Suppressor macrophage (primary cell): ENCODE measurements at places on chromosomes 1 and 21.
A peak's percentile ranks its signal among the peaks of the same experiment; 100 is the strongest.

GRCh38 chr1:233079574-233079973 lies 129.2 kb downstream of the NTPCR start:
- DNase-seq = no peak

- no peak for DNase-seq
These were observed 30.7 kb downstream of the SLC2A1 start for GRCh38 chr1:42927920-42928505.

GRCh38 chr1:206863266-206863665 lies 2.2 kb upstream of the IL20 start:
- DNase-seq = no peak

GRCh38 chr1:165858967-165859845 lies 31.8 kb downstream of the UCK2 start:
- DNase-seq = no peak

DNA sequence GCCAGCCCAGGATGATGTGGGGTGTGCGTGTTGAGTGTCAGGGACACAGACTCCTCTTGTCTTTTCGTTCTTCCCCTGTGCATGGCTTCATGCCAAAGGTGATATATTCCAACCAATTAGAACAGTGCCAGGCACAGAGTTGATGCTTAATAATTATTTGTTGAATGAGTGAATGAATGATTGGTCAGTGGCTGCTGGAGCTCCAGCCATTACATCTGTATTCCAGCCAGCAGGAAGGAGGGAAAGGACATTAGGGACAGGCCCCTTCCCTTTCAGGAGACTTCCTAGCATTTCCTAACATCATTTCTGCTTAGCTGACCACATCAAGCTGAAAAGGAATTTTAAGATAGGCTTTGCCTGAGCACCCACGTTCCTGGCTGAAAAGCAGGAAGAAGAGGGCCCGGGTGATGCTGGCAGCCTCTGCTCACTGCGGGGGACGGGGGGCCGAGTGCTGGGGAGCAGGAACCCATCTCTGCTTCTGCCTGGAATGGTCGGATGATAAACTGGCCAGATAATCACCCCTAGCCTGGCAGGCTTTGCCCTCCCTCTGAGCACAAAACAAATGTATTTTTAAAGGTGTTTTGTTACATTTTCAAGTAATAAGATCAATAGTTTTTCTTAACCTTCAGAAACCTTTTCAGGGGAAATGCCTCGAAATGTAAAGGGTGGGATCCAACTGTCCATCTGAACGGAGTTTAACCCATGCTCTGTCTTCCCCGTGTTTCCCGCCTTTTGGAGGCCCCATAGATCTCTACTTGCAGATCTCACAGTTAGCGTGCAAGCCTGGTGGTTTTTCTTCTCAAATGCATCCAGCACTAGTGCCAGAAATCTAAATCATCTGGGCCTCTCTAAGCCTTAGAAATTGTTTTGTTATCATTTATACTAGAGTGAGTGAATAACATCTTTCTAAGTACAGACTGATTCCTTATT lies 39.0 kb downstream of the SLC37A1 start:
- DNase-seq = no peak

DNA sequence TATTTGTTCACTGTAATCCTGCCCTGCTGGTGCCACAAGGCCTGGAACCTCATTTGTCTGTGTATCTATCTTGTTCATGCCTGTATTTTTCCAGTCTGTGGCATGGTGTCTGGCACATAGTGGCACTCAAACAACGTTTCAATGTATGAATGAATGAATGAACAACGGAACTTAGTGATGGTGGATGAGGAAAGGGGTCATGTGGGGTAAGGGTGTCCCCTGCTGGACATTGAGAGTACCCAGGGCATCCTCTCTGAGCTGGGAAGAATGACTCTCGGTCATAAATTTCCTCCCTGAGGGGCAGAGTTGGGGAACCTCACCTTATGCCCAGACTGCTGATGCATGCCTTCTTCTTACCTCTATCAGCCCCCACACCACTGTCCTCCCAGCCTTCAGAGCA lies 18.9 kb upstream of the ZNF683 start:
- peak; percentile 55 for DNase-seq

DNA sequence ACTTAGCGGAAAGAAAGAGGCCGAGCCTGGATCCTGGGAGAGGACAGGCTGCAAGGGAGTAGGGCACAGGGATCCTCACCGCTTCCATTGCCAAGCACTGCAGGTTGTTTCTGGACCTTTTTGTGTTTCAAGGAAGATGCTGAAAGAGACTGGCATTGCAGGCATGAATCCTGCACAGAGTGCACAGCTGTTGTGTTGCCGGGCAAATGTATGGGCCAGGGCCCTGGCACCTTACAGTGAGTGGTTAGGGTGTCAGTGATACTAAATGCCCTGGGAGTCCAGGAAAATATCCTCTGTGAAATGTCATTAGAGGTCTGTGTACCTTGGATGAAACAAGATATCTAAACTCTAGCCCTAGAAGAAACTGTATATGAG lies 145.5 kb upstream of the FGGY start:
- DNase-seq = no peak

- no peak for DNase-seq
These were observed 15.3 kb upstream of the PYHIN1 start for GRCh38 chr1:158916085-158916484.

DNA sequence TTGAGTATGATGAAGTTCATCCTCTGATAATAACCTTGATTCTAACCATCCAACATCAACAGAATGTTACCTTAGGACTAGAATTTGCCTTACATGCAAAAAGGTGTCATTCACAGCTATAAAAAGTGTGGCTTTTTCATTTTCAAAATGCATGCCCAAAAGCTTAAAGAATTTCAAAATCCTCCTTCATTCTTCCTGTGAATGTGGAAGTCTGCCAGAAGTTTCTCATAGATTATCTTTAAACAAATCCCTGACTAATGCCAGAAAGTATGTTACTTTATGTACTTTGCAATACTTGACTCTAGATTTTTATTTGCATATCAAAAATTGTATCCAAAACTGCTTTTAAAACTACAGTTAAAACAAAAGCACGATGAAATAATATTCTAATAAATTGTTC lies 270.6 kb upstream of the ZRANB2 start:
- no peak for DNase-seq

DNA sequence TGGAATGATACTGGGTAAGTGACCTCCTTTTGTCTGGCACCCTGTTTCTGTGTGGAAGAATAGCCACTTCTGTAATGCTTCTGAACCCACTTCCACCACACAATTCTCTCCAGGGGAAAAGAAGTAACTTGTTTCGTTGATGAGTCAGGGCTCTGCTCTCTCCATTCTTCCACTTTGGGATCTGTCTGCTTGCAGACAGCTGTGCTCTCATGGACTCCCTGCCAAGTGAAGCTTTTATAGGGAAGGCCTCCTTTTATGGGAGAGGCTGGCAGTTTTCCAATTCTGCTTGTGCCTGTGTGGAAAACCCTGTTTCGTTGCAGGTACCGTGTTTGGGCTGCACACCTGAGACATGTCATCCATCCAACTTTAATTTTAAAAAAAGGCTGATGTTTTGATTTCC lies 130.7 kb downstream of the GIPC2 start:
- no peak for DNase-seq

GRCh38 chr1:34924759-34925555 lies 4.5 kb downstream of the DLGAP3 start:
- peak; percentile 69 for DNase-seq

DNA sequence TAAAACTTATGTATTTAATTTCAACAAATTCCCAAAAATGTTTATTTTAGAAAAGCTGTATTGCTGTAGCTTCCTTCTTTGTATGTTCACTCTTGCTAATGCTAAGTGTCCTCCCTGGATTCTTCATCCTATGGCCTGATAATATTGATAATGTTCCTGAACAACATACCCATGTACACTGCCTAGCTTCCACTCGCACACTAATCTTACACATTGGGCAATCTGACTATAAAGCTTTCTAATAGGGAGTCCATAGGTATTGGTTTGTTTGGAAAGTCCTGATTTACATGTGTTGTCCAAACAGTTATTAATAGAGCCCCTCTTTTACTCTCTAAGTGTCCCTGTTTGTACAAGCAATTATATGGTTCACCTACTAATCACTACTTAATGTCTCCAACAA lies 783 bp downstream of the F13B start:
- no peak for DNase-seq

DNA sequence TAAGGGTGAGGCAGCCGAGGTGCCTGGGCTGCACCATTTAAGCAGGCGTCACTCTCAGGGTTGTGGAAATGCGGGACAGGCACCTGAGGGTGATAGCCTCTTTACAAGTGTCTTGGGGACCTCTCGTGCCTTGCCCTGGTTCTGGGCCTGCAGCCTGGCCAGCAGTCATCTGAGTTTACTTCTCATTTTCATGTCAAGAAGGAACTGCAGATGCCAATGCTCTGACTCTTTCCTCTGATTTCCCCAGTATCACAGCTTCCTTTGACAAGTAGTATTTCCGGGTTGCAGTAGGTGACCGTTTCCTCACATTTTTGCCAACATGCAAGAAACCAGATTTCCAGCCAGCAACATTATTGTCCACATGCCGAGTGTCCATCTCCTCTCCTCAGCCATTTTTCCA lies 286.9 kb downstream of the DISC1 start:
- peak; percentile 65 for DNase-seq

DNA sequence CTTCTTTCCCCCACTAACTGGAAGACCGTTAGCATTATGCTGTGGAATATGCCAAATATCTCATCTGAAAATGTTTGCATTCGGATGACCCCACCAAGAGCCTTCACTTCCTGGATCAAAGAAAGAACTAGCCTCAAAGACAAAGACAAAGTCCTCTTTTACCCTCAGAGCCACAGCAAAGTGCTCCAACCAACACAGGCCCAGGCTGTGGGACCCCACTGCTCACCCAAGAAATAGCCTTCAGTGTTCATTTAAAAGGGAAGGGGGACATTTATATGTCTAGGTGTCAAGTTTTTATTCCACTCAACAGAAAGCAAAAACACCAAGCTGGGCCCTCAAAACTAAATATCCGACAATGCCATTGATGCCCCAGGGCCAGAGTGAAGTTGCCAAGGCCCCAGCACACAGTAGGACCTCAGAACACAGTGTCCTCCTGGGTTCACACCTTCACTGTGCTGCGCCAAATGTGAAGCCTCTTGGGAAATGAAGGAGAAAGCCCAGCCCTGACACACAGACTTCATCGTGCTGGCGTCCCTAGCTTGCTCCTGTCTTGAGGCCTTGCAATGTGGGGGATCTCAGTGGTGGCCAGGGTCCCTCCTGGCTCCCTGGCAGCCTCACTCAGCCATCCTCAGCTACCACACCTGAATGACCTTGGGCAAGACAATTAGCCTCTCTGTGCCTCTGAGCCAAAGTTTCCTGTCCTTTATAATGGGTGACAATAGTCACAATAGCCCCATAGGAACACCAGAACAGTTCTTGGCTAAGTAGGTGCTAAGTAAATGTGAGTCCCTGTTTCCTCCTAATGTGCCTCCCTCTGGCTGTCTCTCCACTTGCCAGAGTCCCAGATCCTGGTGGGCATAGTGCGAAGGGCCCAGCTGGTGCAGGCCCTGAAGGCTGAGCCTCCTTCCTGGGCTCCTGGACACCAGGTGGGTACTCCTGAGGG lies 11.3 kb downstream of the CLCNKB start:
- DNase-seq = no peak

GRCh38 chr1:10283318-10283984 lies 73.1 kb downstream of the KIF1B start:
- no peak for DNase-seq

DNA sequence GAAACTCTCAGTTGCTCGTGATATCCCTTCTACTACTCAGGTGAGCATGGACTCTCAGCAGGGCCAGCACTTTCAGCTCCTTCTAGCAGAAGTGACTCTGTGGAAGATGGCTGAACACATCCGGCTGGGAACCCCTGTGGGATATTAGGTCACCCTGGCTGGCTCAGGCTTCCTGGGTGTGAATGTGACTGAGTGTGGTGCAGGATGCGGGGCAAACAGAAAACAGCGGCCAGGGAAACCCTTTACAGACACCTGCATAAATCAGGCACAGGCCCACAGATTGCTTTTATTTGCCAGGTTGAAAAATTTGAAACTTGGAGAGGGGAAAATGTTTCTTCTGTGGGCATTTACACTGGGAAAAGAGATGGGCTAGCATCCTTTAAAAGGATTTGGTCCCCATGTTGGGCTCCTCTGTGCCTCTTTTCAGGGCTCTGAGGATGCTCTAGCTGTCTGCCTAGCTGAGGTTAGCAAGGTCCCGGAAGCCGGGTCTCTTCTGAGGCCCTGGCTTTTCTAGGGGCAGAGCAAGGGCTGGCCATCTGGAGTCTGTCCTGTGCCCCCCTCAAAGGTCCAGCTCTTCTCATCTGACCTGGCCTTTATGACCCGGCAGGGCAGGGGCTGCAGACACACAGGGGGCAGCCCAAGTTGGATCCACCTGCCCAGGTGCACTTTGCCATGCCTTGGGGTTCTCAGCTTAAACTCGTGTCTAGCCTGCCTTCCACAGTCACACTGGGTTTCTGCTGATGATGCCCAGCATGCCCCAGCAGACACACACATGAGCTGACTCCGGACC lies 243.0 kb downstream of the SIPA1L2 start:
- DNase-seq = no peak

DNA sequence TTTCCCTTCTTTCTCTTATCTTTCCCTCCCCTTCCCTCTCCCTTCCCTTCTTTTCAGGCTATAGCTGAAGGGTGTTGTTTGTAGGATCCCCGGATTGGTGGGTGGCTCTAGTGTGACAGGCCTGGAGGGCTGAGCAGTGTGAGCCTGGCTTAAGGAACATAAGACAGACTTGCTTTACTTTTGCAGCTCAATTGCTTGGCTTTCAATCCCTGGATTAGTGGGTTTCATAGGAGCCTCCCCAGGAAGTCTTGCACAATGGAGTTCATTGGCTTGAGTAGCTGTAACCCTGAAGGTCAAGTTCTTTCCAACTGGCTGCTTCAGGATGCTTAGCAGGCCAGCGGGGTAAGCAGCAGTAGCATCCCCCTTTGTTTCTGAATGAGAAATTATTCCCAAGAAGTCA lies 126.7 kb downstream of the CAMTA1 start:
- no peak for DNase-seq

DNA sequence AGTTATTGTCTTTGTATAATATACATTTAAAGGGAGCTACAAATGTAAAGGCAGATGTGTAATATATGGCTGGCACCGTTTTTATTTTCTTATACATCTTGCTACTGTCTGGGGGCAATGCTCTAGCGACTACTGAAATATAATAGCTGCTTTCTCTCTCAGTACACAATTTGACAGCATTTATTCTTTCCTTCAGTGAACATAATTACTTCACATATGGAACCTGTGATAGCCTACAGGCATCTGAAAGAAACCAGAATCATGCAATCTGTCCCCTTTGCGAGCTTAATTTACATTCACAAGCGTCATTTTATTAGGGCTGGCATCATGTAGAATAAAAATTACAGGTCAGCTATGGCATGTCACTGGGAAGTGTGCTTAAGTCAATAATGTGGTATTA lies 557.5 kb upstream of the PTBP2 start:
- no peak for DNase-seq

GRCh38 chr1:50774759-50775351 lies 185.2 kb downstream of the FAF1 start:
- DNase-seq = peak; percentile 46

GRCh38 chr1:53262000-53262399 lies 23.7 kb upstream of the MAGOH start:
- no peak for DNase-seq
